ENCODE measurements at places on chromosomes 12 and 14.

DNA sequence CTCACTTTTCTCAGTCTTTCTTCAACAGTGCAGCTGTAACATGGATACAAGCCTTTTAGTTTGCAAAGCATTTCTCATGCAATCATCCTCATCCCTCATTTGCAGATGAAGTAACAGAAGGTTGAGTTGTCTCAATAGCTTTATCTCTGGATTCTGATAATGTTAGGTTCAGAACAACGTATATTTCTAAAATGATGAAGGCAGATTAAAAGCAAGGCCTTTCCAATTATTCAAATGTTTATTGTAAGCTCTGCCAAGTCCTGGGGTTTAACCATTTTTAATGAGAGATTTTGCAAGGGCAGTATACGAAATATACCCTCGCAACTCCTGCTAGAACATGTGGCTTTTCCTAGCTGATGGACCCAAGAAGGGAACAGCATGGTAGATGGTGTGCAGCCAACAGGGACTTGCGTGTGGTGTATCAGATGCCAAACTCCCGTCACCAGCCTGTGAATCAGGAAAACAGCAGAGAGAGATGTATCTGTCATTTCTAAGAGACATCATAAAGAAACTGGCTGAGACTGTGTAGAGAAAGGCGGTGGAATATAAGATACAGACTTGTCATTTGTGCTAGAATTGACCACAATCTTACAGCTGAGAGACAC, 319.7 kb downstream of the MED13L start:
- no peak for DNase-seq

GRCh38 chr12:48028541-48029431, 24.5 kb upstream of the COL2A1 start:
- peak; percentile 60 for DNase-seq

DNA sequence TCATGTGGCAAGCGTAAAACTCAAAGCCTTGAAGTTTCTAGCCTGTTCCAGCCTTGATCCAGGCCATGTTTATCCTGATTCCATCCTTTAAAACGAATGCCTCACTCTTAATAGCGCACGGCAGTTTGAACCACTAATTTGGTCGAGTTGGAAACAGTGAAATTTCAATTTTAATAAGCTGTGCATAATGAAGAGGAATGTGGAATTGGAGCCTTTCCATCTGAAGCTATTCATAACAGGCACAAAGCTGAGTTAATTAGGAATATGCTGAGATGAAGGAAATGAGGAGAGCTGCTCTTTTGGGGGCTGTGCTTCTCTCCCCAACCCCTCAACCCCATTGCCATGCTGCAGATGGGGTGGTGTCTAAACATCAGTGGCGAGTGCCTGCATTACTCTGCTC, 70.7 kb downstream of the PTPN11 start:
- no peak for DNase-seq

DNA sequence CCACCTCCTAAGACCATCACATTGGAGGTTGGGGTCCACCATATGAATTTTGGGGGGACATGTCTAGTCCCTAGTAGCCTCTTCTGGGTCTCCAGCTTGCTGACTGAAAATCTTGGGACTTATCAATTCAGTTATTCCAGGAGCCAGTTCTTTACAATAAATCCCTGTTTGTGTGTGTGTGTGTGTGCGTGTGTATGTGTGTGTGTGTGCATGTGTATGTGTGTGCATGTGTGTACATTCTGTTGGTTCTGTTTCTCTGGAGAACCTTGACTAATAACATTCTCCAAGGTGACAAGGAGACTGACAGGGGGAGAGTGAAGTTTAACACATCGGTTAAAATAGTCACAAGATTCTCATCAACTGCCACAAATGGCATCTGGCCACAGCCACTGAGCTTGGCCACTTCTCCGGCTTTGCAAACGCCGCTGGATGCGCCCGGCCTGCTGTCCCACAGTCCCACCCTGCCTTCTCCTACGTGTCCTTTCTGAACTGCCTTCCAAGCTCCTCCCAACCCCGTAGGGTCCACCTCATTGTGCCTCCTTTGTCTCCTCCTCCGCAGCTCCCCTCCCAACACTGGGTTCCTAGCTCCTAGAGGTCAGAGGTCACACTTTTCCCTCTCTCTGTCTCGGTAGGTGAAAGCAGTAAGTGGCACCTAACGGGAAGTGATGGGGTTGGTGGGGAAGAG, 88.1 kb upstream of the DIO3 start:
- DNase-seq: peak; percentile 82

- DNase-seq: peak; percentile 55
These were observed 3.1 kb downstream of the FAM222A start for GRCh38 chr12:109716512-109717389.

DNA sequence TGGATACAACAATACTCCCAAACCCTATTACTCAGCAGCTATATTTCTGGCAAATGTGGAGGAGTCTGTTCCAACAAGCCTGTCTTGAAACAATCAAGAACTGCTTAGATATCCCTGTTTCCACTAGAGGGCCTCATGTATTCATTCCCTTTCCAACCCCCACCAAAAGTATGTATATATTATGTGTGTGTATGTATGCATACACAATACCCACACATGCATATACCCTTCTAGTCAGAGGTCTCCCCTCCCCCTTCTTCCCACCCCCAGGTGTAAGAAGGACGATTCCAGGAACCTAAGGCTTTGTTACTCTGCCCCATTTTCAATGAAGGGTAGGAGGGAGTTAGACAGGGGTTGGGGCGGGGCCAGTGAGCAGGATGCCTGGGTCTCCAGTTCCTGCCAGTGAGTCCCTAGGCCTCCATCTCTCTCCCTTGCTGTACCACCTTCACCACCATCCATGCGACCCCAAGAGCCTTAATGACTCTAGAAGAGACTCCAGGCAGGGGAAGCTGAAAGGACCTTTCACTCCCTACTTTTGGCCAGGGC, at the start of gene DGKA:
Gene DGKA, plus strand, starts transcription at position 392 of the 546 bp plus-strand sequence. CDS start 5,342 bp downstream, outside the sequence.
- DNase-seq: no peak

GRCh38 chr12:12158858-12159257, 88.1 kb downstream of the BCL2L14 start:
- no peak for DNase-seq

GRCh38 chr12:92413286-92413685, 267.6 kb upstream of the BTG1 start:
- no peak for DNase-seq

- no peak for DNase-seq
These were observed 56.0 kb upstream of the RFLNA start for GRCh38 chr12:124238886-124239285.

GRCh38 chr14:20560961-20561360, at the start of gene RNASE9:
TSS of gene RNASE9 (minus strand) at chr14:20561047.
- no peak for DNase-seq

GRCh38 chr12:129772501-129773493, 131.0 kb downstream of the TMEM132D start:
- no peak for DNase-seq

GRCh38 chr14:34699873-34700621, 14.3 kb downstream of the CFL2 start:
- no peak for DNase-seq

DNA sequence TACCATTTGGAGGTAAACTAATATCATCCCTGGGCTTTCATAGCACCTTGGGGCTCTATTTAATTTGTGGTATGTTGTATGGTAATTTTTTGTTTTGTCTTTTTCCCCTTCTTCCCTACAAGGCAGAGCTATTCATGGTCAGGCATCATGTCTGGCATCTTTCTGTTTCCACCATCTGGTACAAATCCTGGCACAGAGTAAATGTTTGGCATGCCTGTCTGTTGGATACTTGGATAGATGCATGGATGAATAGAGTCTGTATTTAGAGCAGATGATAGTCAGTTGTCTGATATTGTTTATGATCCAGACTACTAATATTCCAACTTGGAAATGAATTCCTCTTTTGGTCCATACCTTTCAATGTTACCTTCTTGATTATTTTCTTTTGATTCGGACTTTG, 139.8 kb downstream of the NEDD1 start:
- no peak for DNase-seq

- DNase-seq: no peak
These were observed 16.7 kb downstream of the ARG2 start for GRCh38 chr14:67636361-67636919.

GRCh38 chr12:122732170-122732569, 1.5 kb upstream of the HCAR1 start:
- no peak for DNase-seq
